ENCODE measurements at places on chromosomes 12 and 14.

DNA sequence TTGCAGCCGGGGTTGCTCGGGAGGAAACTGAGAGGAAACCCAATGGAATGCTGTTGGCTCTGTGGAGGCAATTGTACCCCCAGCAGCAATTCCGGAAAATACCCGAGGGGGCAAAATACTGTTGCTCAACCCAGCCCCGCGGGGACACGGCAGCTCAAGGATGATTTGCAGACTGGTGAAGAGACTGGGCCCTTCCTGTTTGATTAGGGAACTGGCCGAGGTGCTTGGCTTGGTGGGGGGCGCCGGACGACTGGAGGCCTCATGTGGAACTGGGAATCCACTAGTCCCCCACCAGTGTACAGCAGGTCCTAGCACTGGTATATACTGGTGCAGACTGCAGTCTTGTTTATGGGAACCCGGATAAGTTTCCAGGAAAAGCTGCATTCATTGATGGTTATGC, 10.3 kb upstream of the RNASE12 start:
- DNase-seq = no peak

DNA sequence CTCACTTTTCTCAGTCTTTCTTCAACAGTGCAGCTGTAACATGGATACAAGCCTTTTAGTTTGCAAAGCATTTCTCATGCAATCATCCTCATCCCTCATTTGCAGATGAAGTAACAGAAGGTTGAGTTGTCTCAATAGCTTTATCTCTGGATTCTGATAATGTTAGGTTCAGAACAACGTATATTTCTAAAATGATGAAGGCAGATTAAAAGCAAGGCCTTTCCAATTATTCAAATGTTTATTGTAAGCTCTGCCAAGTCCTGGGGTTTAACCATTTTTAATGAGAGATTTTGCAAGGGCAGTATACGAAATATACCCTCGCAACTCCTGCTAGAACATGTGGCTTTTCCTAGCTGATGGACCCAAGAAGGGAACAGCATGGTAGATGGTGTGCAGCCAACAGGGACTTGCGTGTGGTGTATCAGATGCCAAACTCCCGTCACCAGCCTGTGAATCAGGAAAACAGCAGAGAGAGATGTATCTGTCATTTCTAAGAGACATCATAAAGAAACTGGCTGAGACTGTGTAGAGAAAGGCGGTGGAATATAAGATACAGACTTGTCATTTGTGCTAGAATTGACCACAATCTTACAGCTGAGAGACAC, 319.7 kb downstream of the MED13L start:
- DNase-seq = no peak

- no peak for DNase-seq
These were observed 11.8 kb downstream of the USP30 start for GRCh38 chr12:109064143-109064542.

DNA sequence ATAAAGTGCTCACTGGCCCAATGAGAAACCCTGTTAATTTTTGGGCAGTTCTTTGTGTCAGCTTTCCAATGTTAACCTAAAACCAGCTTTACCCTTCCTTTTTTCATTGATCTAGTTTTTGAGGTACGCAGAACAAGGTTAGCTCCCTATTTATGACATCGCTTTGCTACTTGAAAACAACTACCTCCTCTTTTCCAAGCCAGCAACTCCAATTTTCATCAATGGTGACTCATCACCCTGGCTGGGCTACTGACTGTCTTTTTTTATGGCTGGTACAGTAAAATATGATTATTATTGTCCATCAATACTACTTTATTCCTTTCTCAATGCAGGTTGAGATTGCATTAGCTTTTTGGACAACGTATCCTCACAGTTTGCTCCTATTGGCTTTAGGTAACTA, 22.5 kb upstream of the AKAP6 start:
- DNase-seq = no peak

DNA sequence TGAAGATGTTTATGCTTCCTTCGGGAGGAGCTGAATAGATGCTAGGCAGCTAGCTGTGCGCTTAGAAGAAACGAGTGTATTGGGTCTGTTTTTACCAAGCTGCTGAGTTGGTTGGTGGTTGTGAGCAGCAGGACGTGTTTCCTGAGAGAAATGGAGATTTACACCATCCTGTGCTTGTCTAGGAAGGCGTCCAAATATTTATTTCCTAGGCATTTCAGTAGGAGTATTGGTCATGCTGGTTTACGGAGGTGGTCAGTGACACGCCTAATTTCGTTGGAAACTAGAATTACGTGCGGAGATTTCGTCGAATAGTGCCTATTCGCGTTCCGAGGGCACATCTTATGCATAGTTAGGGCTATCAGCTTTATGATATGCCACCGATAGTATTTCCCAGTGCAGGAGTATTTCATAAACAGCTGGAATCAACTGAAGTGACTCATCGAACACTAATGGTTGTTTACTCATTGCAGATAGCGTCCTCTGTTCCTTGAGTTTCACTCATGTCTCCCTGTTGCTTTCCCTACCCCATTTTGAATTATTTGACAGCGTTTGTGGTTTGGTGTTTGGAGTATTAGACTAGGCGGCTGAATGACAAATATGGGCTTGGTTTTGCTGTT, 780 bp downstream of the TBC1D15 start:
- DNase-seq = peak; percentile 3

GRCh38 chr14:72577521-72577920, 316.4 kb downstream of the DPF3 start:
- DNase-seq = no peak

- DNase-seq = no peak
These were observed 35.2 kb downstream of the PRIMA1 start for GRCh38 chr14:93752980-93753561.

Data from activated CD4-positive, alpha-beta T cell treated with anti-CD3 and anti-CD28 coated beads for 4 hours (primary cell).